ENCODE measurements at places on chromosomes 3 and 15. TPM values are rescaled to one million over a fixed set of nuclear protein-coding genes. Genes with fewer than 3 reads are reported as not detected.

Gene BFSP2
- 0.33 TPM for polyA plus RNA-seq

GRCh38 chr3:159852821-159853505 is 135.7 kb upstream of the IL12A start:
- DNase-seq = peak; percentile 68

DNA sequence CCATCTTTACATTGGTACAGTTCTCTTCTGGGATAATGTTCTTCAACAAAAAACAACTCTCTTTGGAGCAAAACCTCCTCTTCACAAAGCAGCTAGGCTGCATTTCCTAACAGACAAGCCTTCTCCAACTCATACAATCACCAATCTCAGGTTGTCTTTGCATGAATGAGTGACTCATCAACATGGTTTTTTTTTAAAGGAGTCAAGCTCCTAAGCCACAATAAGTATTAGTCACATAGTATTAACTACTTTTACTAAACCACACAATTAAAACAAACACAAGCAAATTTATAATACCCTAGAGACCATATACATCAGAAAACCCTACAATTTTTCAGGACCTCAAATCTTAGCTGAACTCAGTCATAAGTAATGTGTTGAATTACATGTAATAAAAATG is 137.4 kb downstream of the TBC1D5 start:
- no peak for DNase-seq

Gene LMAN1L
- not detected for polyA plus RNA-seq

Gene TGM4
- 0.18 TPM for polyA plus RNA-seq

GRCh38 chr3:191345334-191345733 is 15.0 kb upstream of the UTS2B start:
- DNase-seq = no peak

- no peak for DNase-seq
Measured at GRCh38 chr3:129233538-129233937, 15.9 kb upstream of the COPG1 start.

DNA sequence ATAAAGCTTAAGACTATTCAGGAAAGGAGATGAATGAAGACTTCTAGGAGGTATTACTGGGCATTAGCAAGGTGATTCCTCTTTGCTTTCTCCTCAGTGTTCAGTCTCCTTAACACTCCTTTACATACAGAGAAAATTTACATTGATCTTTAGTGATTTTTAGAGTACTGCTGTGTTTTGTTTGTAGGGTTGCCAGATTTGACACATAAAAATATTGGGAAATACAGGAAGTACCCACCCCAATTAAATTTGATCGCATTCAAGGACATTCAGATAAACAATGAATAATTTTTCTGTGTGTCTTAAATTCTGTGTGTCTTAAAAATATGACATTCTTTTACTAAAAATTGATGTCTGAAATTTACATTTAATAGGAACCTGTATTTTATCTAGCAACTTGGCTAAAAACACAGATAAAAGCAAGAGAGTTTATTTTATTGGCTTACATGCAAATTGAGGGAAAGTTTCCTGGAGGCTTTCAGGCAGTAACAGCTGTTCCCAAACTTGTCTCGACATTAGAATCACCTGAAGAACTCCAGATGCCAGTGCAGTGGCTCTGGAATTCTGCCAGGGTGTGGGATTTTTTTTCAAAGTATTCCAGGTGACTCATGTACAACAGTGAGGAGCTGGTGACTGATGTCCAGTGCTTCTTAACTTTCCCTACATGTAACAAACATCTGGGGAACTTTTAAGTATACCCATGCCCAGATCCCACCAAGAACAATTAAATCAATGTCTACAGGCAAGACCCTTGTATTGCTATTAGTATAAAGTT is 23.4 kb upstream of the PLOD2 start:
- DNase-seq = no peak

DNA sequence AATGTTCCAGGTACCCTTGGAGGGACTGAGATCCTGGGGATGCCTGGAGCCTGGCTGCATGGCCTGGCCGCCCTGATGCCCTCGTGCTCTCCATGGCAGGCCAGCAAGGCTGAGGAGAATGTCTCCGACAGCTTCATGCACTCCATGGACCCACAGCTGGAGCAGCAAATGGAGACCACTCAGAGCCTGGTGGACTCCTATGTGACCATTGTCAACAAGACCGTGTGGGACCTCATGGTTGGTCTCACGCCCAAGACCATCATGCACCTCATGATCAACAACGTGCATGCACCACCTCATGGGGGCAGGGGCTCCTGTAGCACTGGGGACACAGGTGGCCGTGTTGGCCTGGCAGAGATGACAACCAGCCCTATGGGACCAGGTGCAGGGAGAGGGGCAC is 19.7 kb downstream of the GOLGA6A start:
- no peak for DNase-seq

Gene PRICKLE2
- 18.5 TPM for polyA plus RNA-seq

DNA sequence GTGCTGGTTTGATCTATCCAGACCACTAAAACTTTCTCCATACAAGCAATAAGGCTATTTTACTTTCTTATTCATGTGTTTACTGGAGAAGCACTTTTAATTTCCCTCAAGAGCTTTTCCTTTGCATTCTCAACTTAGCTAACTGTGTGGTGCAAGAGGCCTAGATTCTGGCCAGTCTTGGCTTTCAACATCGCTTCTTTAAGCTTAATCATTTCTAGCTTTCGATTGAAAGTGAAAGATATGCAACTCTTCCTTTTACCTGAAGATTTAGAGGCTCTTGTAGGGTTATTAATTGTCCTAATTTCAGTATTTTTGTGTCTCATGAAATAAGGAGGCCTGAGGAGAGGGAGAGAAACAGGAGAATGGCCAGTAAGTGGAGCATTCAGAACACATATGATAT is 234.8 kb upstream of the GADL1 start:
- DNase-seq = no peak

- DNase-seq = no peak
Measured at GRCh38 chr15:68304589-68305337, 27.2 kb downstream of the FEM1B start.

GRCh38 chr3:48493203-48493501 is 10.8 kb downstream of the SHISA5 start:
- no peak for DNase-seq
